Neural crest cell (in vitro differentiated cells): ENCODE measurements at places on chromosomes 6 and 20. TPM values are rescaled to one million over a fixed set of nuclear protein-coding genes. Genes with fewer than 3 reads are reported as not detected.

The CCN6 gene
- total RNA-seq = not detected in 2 replicates

The COL21A1 gene
- not detected in 2 replicates for total RNA-seq

The TUBB2B gene
- total RNA-seq = 655 and 665 TPM in 2 replicates

- DNase-seq = no peak
Observed at GRCh38 chr6:157511682-157512381, 130.8 kb downstream of the ZDHHC14 start.

The ARFGEF3 gene
- 0.23 and 0.30 TPM in 2 replicates for total RNA-seq

The PHACTR1 gene
- total RNA-seq = 10.3 and 10.4 TPM in 2 replicates

DNA sequence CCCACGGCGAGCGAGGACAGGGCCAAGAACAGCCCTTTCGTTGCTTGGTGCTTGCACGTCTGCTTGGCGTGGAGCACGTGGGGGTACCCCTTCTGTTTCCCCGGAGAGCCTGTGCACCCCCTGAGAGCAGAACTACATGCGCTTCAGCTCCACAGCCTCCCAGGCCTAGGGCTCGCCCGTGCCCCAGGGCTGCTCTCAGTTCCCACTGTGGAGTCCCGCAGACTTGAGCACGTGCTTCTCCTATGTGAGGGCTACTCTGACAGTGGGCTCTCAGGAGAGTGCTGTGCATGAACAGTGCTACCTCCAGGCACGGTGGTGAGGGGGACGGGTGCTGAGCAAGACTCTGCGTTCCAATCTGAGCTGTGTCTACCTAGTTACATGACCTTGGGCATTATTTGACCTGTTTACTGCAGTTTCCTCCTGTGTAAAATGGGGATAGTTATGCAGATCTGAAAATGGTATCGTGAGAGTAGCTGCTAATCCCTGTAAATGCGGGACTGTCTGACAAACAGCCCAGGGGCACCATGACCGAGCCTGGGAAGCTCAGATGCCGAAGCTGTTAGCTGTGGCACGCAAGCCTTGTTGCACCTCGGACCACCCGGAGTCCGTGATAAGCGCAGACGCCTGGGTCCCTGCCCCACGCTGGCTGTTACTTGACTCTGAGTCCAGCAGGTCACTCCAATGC, 82.4 kb downstream of the IRF4 start:
- DNase-seq = no peak

DNA sequence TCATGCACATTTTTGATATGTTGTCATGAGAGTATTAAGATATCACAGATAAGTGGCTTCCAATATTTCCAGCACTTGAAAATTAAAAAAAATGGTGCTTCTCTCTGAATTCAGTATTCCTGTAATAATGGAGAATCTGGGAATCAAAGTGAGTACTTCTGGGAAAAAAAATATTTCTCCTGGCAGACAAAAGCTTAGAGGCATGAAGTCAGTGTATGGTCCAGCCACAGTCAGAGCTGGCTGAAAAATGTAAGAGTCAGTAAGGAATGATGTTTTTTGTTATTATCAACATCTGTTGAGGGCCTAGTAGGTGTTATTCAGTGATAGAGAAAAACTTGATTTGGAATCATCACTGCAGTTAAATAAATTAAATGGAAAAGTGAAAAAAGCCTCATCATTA, 3.2 kb upstream of the RFPL4B start:
- no peak for DNase-seq

DNA sequence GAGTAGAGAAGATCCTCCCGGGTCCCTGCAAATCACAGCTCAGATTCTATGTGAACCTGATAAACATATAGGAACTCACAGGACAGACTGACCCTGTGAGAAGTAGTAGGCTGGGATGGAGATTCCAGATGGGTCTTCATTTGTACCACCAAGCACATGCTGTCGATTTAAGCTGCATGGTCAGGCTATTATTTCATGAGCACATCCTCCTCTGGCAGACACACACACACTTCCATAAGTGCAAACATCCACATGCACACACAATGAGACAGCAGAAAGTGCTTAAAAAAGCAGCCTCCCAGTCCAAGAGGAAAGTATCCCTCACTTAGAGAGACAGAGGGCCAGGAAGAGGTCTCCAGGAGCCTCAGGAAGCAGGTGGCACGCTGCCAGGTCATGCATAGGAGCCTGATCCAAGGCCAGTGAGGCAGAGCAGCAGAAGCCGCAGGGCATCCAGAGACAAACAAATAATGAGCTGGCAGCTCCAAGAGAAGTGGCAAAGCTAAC, 131.8 kb downstream of the UNC5CL start:
- no peak for DNase-seq

The MTFR2 gene
- 5.7 and 6.7 TPM in 2 replicates for total RNA-seq

DNA sequence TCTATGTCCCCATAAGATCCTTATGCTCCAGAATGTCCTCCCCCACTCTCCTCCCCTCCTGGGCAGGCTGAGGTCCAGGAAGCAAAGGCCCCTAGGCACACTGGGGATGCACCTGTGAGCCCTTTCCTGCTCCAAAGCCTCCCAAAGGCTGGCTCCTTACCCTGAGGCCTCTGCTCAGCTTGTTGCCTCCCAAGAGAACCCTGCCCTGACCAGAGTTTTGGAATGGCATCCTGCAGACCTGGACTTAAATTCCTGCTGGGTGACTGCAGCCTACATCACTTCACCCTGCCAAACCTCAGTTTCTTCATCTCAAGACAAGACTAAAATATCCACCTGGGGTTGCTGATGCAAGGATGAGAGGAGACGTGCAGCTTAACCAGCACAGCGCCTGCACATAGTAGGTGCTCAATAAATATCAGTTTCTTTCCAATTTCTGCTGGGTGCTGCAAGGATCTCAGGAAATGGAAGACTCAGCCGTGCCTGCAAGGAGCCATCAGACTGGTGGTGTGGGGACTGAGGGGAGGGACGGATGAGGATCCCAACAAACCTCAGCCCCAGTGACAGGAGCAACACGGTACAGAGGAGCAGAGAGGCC, 2.1 kb upstream of the LBP start:
- no peak for DNase-seq

DNA sequence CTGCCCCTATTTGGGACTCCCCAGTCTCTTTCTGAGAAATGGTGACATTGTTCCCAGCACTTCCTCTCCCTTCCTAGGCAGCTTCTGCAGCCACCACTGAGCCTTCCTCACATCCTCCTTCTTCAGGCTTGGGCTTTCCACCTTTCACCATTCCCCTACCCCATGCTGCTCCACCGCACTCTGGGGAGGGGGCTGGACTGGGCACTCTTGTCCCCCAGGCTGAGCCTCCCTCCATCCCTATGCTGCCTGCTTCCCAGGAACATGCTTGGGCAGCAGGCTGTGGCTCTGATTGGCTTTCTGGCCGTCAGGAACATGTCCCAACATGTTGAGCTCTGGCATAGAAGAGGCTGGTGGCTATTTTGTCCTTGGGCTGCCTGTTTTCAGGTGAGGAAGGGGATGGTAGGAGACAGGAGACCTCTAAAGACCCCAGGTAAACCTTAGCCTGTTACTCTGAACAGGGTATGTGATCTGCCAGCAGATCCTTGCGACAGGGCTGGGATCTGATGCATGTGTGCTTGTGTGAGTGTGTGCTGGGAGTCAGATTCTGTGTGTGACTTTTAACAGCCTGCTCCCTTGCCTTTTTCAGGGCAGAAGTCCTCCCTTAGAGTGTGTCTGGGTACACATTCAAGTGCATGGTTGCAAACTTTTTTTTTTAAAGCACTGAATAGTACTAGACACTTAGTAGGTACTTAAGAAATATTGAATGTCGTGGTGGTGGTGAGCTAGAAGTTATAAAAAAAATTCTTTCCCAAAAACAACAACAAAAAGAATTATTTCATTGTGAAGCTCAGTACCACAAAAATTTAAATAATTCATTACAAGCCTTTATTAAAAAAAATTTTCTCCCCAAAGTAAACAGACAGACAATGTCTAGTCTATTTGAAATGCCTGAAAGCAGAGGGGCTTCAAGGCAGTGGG, 2.1 kb upstream of the CDKN1A start:
- DNase-seq = no peak

The RNGTT gene
- total RNA-seq = 20.7 and 23.3 TPM in 2 replicates

The BFSP1 gene
- total RNA-seq = 3.9 and 4.2 TPM in 2 replicates

DNA sequence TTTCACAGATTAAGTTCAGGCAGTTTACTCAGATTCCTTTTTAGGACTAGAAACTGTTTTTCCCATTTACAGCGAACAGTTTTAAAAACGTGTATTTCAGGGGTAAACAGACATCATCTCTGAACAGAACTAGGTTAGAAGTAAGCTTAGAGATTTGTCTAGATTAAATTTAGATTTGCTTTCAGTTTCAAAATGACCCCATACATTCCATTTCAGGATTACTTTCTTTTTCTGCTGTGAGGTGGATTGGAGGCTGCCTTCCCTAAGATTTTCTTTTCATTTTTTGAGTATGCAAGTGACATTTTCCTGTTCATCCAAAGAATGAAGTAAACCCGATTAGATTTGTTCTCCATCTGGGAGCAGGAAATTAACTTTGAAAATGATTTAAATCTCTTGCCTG, 747.2 kb downstream of the KHDRBS2 start:
- DNase-seq = no peak

The CDSN gene
- not detected in 2 replicates for total RNA-seq

GRCh38 chr6:37272834-37273566, 15.1 kb upstream of the TMEM217 start:
- no peak for DNase-seq

- DNase-seq = no peak
Observed at GRCh38 chr6:43997345-43997677, 129.9 kb downstream of the MRPL14 start.

DNA sequence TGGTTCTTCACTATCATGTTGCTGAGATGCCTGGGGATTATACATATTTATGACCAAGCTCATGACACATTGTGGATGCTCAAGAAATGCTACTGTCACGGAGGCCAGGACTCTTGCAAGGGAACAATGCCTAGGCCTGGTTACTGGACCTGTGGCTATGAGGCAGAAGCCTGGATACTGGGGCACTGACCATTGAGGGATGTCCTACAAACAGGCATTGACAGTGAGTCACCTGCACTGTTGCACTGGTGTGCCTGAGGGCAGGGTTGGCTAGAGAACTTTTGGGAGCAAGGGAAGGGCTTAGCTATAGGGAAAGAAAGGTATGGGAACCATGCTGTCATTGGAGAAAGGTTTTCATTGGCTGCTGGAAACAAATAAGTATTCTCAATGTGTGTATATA, 313.1 kb upstream of the SUPT3H start:
- DNase-seq = no peak

The HLA-DPB1 gene
- total RNA-seq = 18.7 and 20.4 TPM in 2 replicates

The TINAG gene
- not detected in 2 replicates for total RNA-seq

The KCNB1 gene
- total RNA-seq = 1.6 and 2.8 TPM in 2 replicates

DNA sequence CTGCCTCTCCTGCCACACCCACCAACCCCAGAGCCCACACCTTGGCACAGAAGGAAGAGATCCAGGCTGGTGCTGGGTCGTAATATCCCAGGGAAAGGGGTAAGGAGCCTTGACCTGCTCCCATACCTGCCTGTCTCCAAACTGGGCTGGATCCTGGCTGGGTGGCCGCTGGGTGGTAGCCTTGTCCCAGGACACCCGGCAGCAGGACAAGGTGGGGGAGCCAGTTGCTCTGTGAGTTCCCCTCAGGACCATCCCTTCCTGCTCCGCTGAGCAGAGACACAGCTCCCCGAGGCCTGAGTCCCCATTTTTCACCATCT, 58.8 kb downstream of the UBE2V1 start:
- no peak for DNase-seq

GRCh38 chr6:100237821-100238220, 226.9 kb downstream of the SIM1 start:
- no peak for DNase-seq

DNA sequence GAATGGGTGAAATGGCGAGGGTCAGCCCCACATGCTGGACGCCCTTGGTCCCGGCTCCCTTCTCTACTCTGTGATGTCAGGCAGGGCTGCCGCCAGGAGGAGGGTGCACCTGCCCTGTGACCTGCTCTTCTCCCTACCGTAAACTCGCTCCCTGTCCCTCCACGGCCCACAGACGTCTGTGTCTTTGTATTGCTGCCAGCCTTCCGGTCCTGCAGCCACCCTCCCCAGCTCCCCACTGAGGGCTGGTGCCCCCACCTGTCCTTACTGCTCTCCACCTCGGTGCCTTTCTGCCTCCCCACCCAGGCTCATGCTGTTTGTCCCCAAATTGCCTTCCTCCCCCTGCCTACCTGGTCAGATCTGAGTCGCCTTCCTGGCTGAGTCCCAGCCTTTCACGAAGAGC, 4.1 kb upstream of the CCR6 start:
- DNase-seq = no peak

- DNase-seq = peak; percentile 82
Observed at GRCh38 chr20:32483351-32484224, 101.5 kb downstream of the NOL4L start.

- no peak for DNase-seq
Observed at GRCh38 chr6:116580198-116580597, 8.9 kb downstream of the RWDD1 start.

The FAM83C gene
- total RNA-seq = not detected in 2 replicates

- no peak for DNase-seq
Observed at GRCh38 chr6:80643881-80644280, 537.4 kb downstream of the BCKDHB start.

The KHDRBS2 gene
- 7.0 and 7.3 TPM in 2 replicates for total RNA-seq

The POM121L2 gene
- total RNA-seq = not detected in 2 replicates

GRCh38 chr20:20368418-20369249, 730 bp downstream of the INSM1 start:
- no peak for DNase-seq

GRCh38 chr20:44533928-44534327, 12.1 kb upstream of the SERINC3 start:
- no peak for DNase-seq

DNA sequence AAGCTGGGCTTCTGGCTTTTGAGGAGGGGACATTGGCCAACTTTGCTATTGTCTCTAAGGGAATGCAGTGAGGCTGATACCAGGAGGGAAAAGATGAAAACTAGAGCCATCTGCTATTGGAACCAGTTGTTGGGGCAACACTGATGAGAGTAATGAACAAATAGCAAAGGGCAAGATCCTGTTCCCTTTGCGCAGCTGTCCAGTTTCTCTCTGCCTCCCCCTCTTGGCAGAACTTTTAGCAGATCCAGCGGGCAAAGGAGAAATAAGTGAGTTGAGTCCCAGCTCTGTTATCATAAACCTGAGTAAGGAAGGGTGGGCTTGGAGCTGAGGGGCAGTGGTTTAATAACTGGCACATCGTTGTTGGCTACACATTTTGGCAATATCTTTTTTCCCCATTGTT, 126.8 kb downstream of the AKAP7 start:
- DNase-seq = no peak
